ENCODE measurements at places on chromosomes 7 and 10. TPM values are rescaled to one million over a fixed set of nuclear protein-coding genes. Genes with fewer than 3 reads are reported as not detected.

DNA sequence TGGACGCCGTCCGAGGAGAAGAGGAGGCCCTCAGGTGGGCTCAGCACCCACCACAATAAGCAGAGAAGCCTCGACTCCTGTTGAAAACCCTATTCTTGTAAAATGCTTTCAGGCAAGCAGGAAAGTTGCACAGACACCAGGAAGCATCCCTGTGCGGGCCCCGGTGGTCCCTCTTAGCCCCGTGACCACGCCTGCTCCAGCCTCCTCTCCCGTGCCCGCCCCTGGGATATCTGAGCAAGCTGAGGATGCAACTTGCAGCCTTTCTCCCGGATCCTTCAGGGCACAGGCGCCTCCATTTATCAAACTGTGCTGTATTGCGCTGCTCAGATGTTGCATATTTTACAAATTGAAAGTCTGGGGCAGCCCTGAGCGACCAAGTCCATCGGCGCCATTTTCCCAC, 72.7 kb downstream of the CFAP46 start:
- DNase-seq: no peak

DNA sequence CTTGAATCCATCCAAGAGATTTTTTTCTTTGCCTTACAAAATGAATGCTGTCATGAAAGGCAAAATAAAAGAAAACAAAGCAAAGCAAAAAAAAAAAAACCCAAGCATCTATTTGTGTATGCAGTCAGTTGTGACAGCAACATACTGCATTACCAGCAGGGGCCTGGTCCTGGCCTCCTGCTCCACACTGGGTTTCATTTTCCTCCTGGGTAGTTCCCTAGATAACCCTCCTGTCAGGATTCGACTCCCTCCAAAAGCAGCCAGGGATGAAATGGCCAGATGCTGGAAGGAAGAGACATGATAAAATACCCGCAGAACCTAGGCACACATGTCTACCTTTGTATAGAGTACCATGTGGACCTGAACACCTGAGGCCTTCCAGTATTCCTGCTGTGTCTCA, 148.6 kb downstream of the NRCAM start:
- no peak for DNase-seq

DNA sequence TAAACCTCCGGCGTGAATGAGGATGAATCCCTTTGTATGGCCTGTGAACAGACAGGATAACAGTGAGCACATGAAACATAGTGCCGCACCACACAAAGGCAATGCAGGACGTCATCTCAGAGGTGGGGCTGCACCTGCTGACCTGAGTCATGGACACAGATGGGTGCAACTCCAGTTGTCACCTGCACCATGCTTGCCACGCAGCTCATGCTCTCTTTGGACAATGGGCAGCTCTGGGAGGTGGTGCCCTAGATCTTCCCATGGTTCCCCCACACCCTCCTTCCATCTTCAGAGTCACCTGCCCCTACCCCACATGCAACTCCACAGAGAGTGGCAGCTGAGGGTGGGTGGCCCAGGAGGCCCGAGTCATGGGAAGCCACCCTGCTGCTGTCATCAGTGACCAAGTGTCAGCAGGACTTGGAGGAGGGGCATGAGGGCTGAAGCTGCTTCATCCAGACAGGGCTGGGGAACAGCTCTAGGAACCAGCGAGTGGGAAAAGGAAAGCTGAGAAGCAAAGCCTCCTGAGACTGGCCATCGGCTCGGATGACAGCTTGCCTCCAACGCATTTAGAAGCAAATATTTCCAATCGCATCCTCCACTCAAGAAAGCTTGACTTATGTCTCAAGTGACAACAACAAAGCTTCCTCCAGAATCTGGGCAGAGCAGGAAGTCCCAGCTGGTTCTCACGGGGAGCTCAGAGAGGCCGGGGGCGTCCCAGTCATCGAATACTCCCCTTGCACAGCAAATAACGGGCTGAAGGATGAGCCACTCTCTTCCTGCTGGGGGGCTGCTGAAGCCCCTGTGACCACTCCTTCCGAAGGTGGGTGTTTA, 27.1 kb downstream of the VIPR2 start:
- no peak for DNase-seq

- peak; percentile 87 for DNase-seq
Measured at GRCh38 chr10:132023092-132023811, 41.5 kb upstream of the BNIP3 start.

DNA sequence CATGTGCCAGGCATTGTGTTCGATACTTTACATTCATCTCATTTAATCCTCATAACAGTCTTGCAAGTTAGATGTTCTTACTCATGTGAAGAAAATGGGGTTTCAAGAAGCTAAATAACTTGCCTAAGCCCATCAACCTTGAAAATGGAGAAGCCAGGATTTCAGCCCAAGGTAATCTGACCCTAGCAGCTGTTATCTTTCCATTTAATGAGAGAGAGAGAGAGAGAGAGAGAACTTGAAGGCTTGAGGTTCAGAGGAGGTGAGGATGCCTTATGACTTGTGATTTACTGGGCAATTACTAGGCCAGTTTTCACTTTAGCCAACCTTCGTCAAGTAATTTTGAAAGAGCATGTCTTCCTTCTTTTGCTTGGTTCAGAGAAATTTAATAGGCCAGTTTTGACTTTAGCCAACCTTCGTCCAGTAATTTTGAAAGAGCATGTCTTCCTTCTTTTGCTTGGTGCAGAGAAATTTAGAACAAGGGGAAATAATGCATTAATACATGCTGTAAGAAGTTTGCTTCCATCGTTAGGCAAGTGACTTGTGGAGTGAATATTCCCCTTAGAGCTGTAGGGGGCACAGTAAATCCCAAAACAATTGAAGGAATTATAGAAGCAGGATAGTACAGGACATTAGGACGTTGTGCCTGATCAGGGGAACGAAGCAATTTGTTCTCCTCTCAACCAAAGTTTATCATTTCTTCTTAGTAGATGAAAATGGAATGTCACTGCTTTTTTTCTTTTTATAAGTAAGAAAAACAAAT, 143.0 kb upstream of the BMPER start:
- DNase-seq: no peak

- no peak for DNase-seq
Measured at GRCh38 chr10:97224483-97225435, 39.0 kb upstream of the SLIT1 start.

- DNase-seq: peak; percentile 19
Measured at GRCh38 chr7:1057416-1058291, 13.3 kb downstream of the GPR146 start.

DNA sequence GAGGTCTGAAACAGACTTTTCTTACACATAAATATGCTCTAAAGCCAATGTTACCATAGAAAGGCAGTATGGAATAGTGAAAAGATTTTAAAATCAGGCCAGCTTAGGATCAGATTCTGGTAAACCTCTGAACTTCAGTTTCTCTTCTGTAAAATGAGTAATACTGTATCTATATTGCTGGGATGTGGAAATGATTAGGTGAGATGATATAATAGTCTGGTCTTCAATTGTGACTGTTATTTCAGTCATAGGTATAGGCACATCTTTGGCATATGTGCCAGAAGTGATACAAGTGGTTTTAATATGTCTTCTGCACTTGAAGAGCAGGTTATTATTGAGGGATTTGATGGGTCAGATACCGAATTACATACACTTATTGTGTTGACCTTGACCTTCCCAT, 7.2 kb downstream of the ZNF277 start:
- no peak for DNase-seq

GRCh38 chr10:47366181-47366631, 17.9 kb downstream of the ZNF488 start:
- no peak for DNase-seq

DNA sequence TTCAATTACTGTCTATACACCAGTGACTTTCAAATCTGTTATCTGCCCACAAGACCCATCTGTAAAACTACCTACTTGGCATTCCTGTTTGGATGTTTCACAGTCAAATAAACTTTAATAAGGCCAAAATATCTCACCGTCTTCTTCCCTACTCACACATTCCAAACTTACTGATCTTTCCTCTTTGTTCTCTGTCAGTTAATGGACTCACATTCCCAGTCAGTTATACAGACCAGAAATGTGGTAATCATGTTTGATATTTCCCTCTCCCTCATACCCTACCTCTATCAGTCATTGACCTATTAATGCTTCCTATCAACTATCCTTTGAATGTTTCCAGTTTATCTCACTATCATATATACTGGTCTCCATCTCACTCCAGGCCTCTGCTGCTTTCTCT, 28.5 kb upstream of the HDAC9 start:
- no peak for DNase-seq

DNA sequence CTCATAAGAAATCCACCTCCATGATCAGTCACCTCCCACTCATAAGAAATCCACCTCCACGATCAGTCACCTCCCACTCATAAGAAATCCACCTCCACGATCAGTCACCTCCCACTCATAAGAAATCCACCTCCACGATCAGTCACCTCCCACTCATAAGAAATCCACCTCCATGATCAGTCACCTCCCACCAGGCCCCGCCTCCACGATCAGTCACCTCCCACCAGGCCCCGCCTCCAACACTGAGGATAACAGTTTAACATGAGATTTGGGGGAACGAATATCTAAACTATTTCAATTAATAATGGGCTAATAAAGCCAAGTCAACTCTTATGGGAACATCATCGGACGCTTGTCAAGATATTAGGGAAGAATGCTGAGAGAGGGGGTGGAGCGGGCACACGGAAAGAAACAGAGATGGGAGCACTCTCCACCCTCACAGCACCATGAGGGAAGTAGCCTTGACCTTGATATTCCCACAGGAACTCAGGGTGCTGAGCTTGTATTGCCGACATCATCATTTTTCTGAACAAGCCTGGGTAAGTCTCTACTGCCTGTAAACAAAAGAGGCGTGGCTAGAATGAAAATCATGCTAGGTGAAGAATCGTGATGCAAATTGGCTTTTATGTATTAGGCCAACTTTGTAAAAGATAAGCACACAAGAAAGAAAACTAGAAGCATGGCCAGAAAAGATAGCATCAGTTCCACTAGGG, 303.5 kb upstream of the KLF6 start:
- no peak for DNase-seq

- DNase-seq: peak; percentile 24
Measured at GRCh38 chr7:142603870-142604448, 145.3 kb upstream of the PRSS1 start.

DNA sequence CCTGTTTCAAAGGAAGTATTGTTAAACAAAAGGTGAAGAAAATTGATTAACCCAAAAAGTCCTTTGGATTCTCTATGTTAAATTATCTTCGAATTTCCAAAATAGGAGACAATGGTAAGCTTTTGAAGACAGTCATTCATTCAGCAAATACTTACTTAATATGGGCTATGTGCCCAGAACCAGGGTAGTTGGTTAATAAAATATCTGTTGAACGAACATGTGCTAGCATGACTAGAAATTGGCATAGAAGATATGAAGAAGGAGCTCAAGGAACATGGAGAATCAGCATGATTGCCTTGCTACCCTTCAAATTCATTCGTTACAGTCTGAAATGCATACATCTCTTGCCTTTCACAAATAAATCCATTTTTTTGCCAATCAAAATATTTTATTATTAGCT, 123.1 kb upstream of the RHEB start:
- no peak for DNase-seq

DNA sequence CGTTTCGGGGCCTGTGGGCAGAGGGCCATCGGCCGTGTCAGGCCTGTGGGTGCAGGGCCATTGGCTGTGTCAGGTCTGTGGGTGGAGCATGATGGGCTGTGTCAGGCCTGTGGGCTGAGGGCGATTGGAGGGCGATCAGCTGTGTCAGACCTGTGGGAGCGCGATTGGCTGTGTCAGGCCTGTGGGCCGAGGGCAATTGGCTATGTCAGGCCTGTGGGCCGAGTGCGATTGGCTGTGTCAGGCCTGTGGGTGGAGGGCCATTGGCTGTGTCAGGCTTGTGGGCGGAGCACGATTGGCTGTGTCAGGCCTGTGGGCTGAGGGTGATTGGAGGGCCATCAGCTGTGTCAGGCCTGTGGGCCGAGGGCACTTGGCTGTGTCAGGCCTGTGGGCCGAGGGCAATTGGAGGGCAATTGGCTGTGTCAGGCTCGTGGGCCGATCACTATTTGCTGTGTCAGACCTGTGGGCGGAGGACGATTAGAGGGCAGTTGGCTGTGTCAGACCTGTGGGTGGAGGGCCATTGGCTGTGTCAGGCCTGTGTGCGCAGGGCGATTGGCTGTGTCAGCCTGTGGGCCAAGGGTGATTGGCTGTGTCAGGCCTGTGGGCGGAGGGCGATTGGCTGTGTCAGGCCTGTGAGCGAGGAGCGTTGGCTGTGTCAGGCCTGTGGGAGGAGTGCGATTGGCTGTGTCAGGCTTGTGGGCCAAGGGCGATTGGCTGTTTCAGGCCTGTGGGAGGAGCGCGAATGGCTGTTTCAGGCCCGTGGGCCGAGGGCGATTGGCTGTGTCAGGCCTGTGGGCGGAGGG, 54.1 kb downstream of the DYNC2I1 start:
- DNase-seq: no peak

DNA sequence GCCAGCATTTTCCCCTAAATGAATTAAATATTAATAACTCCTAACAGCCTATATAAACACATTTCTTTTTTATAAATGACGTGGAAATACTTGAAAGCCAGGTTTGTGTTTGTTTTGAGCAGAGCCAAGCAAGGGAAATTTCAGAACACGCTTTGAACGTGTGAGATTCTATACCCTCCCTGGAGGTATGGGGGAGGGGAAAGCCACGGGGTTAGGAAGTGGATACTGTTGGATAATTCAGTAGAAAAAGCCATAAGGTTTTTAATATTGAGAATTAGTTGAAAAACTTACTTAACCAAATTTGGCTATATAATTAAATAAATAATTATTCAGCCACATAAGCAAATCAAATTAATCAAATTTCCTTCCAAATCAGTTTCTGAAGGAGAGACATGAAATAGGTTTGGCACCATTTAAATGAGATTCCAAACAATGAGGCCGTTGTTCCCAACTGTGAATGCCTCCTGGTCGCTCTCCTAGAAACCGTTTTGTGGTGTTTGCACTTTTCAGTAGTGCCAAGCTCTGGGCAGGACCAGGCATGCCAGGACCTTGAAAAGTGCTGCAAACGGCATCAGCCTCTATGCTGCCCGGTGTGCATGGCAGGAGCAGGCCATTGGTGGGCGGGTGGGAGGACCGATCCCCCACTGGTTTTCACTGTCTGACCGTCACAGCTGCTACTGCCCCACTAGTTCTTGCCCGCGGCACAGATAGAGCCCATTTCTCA, 88.1 kb downstream of the SEPTIN14 start:
- no peak for DNase-seq

- DNase-seq: no peak
Measured at GRCh38 chr7:2326951-2327350, 12.7 kb upstream of the SNX8 start.

- DNase-seq: no peak
Measured at GRCh38 chr10:28217848-28218247, 85.0 kb downstream of the MPP7 start.

GRCh38 chr7:20735346-20736065, 51.2 kb downstream of the SP8 start:
- DNase-seq: no peak

DNA sequence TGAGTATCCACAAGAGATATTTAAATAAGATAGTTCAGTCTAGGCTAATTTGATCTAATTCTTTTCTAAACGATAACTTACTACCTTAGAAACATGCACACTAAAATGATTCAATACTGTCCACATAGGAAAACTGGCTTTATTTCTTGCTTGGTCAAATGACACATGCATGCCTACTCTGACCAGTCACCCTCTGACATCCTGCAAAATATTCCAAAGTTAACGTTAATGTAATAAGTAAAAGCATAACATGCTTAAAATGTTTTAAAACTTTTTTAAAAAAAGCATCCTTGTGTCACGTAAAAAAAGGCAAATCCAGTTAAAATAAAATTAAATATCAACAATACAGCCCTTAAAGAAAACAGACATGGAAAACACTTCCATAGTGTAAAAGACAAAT, 70.2 kb downstream of the UBE2H start:
- DNase-seq: no peak

GRCh38 chr10:24132741-24133140, 76.2 kb upstream of the KIAA1217 start:
- no peak for DNase-seq

The NPY gene
- not detected for total RNA-seq

The HACD1 gene
- 151 TPM for total RNA-seq

The SEMA3A gene
- 6.8 TPM for total RNA-seq

The TECPR1 gene
- total RNA-seq: 23.4 TPM
